ENCODE measurements at places on chromosomes 3 and 15. TPM values are rescaled to one million over a fixed set of nuclear protein-coding genes. Genes with fewer than 3 reads are reported as not detected.

DNA sequence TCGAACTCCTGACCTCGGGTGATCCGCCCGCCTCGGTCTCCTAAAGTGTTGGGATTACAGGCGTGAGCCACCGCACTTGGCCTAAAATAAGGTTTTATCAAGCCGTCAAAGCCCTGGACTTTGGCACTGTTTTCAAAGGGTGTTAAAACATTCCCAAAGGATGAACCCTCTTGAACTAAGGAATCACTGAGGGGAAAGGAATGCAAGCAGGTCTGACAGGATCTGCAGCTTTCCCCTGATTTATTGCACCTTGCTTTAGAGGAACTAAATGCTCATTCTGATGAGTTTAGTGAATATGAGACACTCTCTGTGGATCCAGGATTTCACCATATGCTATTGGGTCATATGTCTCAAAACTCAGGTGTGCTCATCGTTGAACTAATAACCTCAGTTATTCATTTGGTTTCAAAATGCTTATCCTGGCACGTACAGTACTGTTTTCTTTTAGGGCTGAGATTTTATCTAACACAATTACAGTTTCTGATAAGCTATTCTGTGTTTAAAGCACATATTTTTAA, 63.0 kb upstream of the TSC22D2 start:
- peak; percentile 55 for DNase-seq

- DNase-seq = no peak
Measured at GRCh38 chr3:142019794-142020320, 129.5 kb downstream of the TFDP2 start.

GRCh38 chr15:81023483-81024264, 23.0 kb downstream of the TLNRD1 start:
- no peak for DNase-seq

DNA sequence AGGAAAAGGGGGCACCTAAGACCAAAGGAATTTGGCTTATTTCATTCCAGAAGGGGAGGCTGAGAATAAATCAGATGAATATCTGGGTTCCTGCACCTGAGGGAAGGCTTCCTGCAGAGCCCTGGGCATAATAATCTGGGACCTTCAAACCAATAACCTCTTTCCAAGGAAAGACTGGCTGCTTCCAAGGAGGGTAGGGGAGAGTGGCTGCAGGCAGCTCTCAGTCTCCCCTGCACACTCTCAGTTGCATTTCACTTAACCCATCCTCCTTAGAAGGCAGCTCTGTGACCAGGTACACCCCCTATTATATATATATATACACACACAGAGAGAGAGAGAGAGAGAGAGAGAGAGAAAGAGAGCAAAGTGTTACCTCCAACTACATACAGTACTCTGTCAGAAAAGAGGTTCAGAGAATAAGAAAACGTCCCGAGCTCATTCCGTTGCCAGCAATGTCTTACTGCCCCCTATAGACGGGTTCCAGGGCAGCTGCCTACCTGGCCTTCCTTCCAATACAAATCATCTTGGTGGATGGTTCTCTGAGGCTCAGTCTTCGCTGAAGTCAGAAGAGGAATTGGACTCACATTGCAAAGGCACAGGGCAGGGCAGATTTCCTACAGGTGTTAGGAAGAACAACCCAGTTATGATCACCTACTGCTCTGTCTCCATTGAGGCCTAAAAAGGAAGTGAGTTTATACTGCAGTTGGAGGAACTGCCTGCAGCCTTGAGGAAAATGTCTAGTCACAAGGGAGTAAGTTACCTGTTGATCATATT, 26.1 kb downstream of the CAPN3 start:
- DNase-seq = no peak

DNA sequence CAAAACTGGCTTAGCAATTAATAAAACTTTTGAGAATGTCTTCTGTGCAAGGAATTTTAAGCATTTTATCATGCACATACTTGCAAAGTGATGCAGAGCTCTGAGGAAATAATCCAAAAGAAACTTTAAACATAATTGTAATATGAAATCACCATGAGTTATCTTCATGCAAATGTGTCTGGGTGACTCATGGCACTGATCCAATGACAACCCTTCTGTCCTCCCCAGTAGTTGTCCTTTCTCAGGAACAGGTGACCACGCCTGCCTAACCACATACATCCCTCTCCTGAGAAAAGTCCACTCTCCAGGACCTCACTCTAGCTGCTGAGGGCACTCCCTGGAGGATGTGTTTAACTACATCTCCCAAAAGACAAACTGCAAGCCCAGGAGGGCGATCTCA, 530.6 kb upstream of the IL12A start:
- DNase-seq = no peak

GRCh38 chr3:118526758-118527513, 507.7 kb downstream of the IGSF11 start:
- DNase-seq = no peak

- no peak for DNase-seq
Measured at GRCh38 chr3:124935264-124935663, 713 bp upstream of the MUC13 start.

- DNase-seq = no peak
Measured at GRCh38 chr15:66836231-66837030, 134.4 kb downstream of the SMAD6 start.

RLBP1 gene
- polyA plus RNA-seq = not detected

DNA sequence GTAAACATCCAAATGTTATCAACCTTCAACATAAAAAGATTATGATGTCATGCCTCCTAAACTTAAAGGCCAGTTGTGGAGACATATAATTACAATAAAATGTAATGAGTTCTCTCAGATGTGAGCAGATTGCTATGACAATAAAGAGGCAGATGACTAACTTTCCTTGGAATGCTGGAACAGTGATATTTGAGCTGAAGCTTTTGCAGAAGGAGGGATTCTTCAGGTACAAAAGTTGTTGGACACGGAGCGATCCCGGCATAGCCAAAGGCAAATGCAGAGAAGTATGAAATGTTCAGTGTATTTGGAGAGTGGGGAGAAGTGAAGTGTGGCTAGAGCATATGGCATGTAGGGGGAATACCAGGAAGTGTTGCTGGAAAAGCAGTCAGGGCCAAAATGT, 520.1 kb downstream of the FGF12 start:
- no peak for DNase-seq

- DNase-seq = no peak
Measured at GRCh38 chr3:16485395-16485992, 28.0 kb downstream of the RFTN1 start.

CAMP gene
- 0.36 TPM for polyA plus RNA-seq

DNA sequence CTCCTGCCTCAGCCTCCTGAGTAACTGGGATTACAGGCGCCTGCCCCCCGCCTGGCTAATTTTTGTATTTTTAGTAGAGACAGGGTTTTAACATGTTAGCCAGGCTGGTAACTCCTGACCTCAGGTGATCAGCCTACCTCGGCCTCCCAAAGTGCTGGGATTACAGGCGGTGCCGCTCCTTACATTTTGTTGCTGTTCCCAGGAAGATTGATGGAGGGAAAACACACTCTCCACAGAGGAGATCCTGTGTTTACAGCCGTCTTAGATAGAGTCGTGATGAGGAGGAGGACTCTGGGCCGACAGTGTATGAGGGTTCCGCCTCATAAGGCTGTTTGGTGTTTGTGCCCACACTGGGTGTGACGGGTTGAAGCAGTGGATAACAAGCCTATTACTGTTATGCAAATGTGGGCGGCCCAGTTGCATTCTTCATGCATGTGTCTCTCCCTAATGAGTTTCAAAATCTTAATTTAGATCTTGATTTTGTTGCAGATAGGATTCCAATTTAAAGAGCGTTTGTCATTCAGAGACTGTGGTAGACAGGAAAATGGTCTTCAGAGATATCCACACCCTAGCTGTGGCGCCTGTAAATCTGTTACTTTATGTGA, 60.0 kb downstream of the APBA2 start:
- DNase-seq = no peak

- DNase-seq = no peak
Measured at GRCh38 chr3:14210290-14210688, 31.7 kb downstream of the LSM3 start.

FBXW12 gene
- polyA plus RNA-seq = 0.35 TPM

SENP8 gene
- polyA plus RNA-seq = 8.0 TPM

DUOX1 gene
- polyA plus RNA-seq = 3.1 TPM

NR1I2 gene
- 0.54 TPM for polyA plus RNA-seq

GOLGA6D gene
- polyA plus RNA-seq = 0.11 TPM

CCDC54 gene
- 0.11 TPM for polyA plus RNA-seq

FLNB gene
- polyA plus RNA-seq = 164 TPM

- no peak for DNase-seq
Measured at GRCh38 chr15:73686781-73687256, 2.6 kb downstream of the CD276 start.

GRCh38 chr3:42612928-42613327, 12.4 kb downstream of the NKTR start:
- no peak for DNase-seq

- DNase-seq = no peak
Measured at GRCh38 chr15:25535866-25536265, 97.0 kb upstream of the UBE3A start.

DNA sequence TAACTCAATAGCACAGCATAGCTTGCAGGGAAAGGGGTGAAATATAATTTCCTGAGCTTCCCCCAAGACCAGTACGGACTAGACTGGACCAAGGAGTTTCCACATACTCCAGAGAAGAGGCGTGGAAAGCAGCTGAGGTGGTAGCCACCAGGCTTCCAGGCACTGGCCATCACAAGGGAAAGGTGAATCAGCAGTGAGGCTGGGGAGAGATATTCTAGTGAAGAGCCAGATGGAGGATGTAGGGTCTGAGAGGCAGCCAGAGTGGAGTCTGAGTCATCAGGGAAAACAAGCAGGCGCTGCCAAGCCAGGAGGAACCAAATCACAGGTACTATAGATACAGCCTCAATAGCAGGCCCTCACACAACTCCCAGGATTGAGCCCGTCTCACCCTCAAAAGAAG, 9.6 kb upstream of the RASA2 start:
- no peak for DNase-seq

DNA sequence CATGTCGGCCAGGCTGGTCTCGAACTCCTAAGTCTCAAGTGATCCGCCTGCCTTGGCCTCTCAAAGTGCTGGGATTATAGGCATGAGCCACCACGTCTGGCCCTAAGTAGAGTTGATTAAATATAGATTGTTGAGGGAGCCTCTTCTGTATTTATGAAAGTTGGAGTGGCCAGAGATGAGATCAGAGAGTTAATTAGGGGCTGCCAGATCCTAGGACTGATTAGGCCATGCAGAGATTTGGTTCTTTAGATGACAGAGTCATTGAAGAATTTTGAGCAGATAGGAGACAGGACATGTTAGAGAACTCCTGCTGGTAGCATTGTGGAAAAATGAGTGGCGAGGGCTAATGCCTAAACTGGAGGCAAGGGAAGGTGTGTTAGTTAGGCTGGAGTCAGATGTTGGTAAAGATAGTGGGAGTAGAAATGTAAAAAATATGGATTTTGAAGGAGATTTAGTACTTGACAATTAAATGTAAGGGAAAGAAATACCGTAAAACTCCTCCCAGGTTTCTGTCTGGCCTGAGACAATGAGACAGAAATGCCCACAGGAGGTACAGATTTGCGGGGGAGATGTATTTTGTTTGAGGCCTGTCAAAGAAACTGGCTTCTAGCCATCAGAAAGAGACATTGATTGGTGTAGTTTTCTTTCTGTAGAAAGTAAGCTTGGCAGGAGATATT, 23.4 kb downstream of the SACM1L start:
- no peak for DNase-seq

DNA sequence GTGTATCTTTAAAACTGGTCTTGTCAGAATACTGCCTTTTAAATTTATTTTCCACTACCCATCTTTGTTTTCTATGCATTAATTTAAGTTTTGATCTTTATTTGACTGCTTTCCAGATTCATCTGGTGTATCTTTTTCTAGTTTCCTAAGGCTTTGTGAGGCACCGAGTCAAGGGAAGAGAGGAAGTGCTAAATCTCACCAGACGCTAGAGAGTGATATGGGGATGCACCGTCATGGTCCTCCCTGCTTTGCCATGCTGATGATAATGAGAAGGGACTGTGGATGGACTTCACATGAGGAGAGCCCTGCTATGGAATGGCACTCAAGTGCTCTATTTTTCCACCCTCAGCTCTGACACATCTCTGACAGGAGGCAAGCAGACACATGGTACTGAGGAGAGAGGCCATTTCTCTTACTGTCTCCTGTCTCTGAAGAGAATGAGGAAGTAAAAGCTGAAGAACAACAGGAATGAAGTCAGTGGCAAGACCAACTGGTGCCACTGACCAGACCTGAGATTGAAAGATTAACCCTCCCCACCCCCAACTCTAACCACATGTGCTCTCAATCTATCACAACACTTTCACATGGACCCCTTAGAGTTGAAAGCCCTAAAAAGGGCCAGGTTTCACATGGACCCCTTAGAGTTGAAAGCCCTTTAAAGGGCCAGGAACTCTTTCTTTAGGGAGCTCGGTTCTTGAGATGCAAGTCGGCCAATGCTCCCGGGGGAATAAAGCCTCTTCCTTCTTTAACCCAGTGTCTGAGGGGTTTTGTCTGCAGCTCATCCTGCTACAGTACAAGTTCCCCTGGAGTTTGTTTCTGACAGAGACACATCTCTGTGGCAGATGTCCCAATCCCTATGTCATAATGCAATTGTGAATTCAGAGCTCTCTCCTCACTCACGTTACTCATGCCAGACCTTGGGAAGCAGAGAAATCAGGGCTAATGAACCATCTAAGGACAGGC, at the start of gene IQCF2:
TSS of gene IQCF2 (plus strand) at position 913 of the 963 bp plus-strand sequence. CDS start 52 bp downstream, outside the sequence.
- no peak for DNase-seq
